ENCODE measurements at places on chromosomes 5 and 9.

GRCh38 chr9:135479469-135480052 is at the start of gene PPP1R26:
PPP1R26 (plus strand) TSS chr9:135479782; CDS start chr9:135484511, 4,729 bp downstream.
- DNase-seq, result no peak

- no peak for DNase-seq
These were observed 37.5 kb downstream of the GSN start for GRCh38 chr9:121305269-121305994.

GRCh38 chr5:40431734-40432133 is 248.0 kb upstream of the PTGER4 start:
- DNase-seq, result no peak

DNA sequence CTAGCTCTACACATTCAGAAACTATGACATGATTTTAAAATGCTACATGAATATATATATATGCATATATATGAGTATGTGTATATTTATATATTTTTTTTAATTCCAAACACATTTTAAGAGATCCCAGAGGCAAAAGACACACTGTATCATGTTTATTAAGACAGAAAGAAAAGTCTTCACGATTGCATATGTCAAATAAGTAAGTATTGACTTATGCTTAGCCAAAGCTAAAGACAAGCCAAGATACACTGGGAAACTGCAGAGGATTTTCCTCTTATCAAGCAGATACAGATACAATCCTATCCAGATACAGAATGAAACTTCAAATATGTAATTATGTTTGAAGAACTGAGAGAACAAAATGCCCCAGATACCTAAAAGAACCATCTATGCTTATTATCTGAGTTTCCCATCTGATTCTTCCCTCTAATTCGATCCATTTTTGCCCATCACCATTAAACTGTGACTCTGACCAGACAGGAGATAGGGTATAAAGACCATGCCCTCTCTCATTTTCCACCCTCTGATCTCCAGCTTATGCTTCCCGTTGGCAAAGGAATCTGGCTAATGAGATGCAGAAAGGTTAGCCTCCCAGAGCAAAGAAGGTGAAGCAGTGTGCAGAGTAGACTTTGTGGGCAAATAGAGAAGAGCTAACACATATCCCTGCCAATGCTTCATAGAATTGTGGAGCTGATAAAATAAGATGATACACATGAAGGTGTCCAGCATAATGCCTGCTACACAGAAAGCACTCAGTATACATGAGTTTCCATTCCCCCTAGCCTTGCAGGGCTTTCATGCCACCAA is 131.0 kb upstream of the TARS1 start:
- DNase-seq, result no peak

GRCh38 chr5:117207088-117207668 is 632.6 kb upstream of the SEMA6A start:
- DNase-seq, result no peak

DNA sequence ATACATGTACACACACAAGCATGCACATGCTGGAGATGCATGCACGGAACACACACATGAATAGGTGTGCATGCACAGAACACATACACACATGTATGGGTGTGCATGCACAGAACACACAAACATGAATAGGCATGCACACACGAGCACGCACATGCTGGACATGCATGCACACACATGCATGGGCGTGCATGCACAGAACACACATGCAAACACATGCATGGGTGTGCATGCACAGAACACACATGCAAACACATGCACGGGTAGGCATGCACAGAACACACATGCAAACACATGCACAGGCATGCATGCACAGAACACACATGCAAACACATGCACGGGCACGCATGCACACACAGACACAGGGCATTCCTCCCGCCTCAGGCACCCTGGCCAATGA is 382.3 kb downstream of the IRX2 start:
- DNase-seq, result no peak

GRCh38 chr5:93909356-93909755 is 168.0 kb upstream of the POU5F2 start:
- no peak for DNase-seq

DNA sequence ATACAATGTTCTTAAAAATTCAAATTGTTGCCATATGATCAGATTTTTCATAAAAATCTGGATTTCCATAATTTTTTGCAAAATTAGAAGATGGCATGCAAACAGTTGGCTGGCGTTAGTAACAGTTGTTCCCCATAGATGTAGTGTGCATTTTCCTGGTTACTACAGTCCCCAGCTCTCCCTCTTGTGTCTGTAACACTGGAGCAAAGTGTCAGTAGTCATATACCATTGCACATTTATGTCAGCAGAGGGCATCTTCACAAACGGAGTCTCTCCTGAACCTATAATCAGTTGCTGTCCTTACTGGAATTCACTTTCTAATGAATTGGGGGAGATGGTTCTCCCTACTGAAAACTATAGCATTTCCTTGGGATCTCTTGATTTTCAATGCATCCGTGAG is 44.7 kb upstream of the DMAC1 start:
- DNase-seq, result no peak

DNA sequence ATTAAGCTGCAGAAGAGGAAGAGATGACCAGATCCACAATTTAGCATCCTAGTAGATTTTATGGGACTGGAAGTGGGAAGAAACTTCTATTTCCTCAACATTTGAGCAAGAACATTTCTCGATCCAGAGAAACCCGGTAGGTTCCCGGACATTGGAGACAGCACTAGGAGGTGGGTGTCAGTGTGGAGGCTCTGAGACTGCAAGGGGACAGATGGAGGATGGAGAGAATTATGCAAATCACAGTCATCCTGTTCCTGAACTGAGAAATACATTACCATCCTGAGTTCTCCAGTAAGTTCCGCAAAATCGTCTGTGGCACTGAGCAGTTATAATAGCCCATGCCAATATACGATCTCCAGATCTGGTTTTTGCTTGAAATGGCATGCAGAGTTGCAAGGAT is 25.6 kb downstream of the GLDC start:
- DNase-seq, result no peak

GRCh38 chr9:114401344-114401743 is 13.6 kb upstream of the AKNA start:
- DNase-seq, result no peak

GRCh38 chr9:134986957-134987356 is 69.2 kb upstream of the FCN1 start:
- DNase-seq, result no peak

- no peak for DNase-seq
These were observed 170.2 kb downstream of the GAPVD1 start for GRCh38 chr9:125431741-125432271.

GRCh38 chr9:111442360-111443027 is 41.7 kb downstream of the ECPAS start:
- no peak for DNase-seq

- DNase-seq, result no peak
These were observed 259.1 kb downstream of the SH3GL2 start for GRCh38 chr9:17837965-17838364.

DNA sequence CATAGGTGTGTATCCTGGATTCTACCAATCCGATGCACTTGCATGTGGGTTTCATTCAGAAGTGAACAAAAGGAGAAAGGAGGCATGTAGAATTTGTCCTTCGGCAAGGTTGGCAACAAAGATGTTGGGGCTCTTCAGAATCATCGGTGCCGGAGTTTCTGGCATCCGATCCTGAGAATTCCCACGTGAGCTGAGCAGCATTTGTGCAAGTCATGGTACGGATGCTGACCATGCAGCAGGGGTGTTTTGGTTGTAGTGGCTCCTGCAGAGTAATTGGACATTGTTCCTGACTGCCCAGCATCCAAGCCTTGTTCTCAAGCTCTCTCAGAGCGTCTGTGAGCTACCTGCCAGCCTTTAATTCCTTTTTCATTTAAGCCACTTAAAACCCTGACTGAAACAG is 19.0 kb upstream of the POC5 start:
- no peak for DNase-seq

DNA sequence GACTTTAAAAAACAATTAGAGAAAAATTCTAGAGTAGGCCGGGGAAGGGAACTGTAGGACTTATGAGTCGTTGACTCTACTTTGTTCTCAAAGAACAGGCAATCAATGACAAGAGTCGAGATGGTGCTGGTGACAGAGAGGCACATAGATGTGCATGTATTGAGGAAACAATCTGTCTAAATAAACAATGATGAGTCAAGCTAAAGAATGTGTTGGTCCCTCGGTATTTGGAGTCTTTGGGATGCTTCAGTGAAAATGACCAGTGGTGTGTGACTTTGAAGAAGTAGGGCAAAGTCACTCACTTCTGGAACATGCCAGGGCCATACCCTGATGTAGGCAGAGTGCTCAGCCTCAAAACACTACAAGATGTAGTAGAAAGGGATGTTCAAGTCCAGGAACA is 288.1 kb upstream of the PANK3 start:
- DNase-seq, result no peak

DNA sequence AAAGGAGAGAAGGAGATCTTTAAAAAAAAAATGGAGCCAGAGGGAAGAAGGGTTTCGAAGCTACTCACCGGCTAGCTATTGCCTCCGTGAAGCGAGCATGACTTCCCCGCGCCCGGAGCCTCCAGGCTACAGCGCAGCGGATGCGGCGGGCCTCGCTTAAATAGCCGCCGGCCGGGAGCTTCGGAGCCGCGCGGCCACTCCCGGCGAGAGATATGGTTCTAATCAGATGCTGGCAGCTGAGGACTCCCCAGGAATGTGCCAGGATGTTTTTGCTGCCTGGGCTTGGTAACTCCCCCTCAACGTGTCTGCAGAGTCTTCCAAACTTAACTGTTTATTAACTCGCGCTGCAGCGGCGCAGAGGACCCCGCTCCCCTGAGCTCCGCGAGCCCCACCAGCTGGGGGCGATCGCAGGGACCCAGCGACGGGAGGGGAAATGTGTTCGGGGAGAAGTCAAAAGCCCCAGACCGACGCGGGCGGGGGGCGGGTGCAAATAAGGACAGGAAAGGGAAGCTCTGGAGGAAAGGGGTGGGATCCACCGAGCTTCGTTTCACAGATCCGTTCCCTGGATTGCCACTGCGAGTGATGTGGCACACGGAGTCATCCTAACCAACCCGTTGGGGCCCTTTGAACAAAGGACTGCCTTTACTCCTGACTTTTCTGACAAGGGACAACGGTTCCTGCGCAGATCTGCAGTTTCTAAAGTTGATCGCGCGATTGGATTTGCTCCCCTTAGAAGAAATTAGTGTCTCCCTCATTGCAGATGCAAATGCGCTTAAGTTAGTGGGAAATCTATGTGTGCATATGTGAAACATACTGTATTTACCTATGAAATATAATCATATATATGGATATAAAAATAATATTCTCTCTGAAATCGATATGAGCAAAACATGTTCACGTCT is at the start of gene DAB2:
Gene DAB2, minus strand, starts transcription at position 245 of the 902 bp plus-strand sequence. CDS start 30,660 bp downstream, outside the sequence.
- peak; percentile 13 for DNase-seq

- DNase-seq, result no peak
These were observed 101.8 kb downstream of the ESM1 start for GRCh38 chr5:54883374-54884194.

DNA sequence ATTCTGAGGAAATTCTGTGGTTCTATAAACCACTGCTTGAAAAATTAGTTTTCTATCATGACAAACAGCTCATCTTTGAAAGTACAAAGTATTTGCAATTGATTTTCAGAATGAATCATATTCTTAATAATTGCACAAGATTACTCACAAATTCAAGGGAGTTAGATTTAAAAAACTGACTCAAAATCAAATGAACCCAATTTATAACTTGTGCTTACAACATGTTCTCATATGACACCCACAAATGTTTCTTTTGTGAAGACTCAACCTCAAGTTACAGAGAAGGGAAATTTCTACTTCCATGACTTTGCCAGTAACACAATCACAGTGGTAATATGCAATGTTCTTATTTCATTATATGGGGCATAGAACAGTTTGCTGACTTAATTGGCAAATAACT is 272.0 kb upstream of the ACTBL2 start:
- no peak for DNase-seq

DNA sequence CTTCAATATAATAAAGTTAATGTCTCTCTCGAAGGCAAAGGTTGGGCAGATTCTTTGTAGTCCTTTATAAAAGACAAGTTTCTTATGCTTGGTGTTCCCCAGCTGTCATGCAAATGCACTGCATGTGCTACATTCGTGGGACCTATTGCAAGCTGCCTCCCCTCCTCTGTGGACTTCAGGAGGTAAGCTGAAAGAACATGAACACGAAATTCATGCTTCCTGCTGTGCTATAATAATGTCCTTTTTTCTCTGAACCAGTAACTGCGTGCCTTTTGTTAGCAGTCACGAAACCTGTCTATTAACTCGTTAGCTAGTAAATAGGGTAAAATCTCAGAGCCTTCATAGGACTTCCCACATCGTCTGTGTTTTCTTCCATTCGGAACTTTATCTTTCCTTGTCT is 363.5 kb downstream of the CDH9 start:
- DNase-seq, result no peak

DNA sequence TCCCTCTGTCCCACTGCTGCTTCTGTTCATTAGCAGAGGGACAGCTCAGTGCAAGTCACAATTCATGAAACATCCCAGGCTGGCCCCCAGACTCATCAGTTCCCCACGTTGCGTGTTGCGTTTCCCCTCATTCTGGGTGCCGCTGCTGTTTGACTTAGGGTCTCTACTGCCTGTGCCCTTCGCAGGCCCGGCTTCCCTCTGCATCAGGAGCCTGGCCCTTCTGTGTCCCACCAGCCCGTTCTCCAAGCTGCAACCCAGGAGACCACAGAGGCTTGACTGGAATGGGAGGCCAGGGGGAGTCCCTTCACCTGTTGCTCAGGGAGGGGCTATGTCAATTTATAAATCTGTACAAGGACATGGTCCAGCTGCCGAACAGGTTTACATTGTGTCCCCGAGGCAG is 53.9 kb upstream of the SUSD3 start:
- DNase-seq, result no peak

GRCh38 chr9:134743853-134744252 is 102.2 kb downstream of the COL5A1 start:
- no peak for DNase-seq

DNA sequence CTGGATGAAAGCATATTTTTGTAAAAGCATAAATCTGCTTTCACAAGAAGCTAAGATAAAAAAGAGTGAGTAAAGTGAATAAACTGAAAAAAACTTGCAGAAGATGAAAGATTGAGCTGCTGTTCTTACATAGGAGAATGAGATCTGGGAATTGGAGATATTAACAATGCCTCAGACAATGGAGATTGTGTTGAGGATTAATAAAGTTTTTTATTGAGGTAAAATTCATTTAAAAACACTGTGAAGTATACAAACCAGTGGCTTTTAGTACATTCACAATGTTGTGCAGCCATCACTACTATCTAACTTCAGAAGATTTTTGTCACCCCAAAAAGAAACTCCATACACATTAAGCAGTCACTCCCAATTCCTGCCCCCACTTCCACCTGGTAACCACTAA is 19.7 kb upstream of the UBLCP1 start:
- no peak for DNase-seq

DNA sequence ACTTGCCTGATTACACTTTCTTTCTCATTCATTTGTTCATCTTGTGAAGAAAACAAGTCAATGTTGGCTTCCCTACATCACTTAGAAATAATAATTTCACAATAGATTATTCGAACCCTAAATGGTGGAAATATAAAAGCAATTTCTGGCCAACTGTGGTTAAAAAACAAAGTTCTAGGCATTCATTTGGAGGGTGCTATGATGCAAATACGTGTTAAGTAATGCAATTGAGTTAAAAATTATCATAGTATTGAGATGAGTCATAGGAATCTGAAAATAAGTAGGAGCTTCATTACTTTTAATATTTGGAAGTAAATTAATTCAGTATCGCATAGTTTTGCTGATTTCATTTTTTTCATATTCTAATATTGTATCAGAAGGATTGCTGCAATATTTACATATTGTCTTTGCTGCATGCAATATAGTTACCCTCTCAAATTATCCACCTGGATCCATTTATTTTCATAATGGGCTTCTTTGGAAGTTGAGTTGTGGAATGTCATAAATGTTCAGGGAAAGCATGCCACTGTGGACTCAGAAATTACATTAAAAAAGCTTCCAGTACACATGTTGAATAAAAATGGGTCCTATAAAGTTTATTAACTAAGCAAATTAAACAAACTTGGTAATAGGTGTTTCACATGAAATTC is 647.7 kb upstream of the WWC1 start:
- no peak for DNase-seq

Data from stimulated activated CD4-positive, alpha-beta T cell treated with anti-CD3 and anti-CD28 coated beads, Interleukin-15, amount 100 ng/mL, for 1 hour (primary cell).